ENCODE measurements at places on chromosomes 3 and 15. TPM values are rescaled to one million over a fixed set of nuclear protein-coding genes. Genes with fewer than 3 reads are reported as not detected.
A peak's percentile ranks its signal among the peaks of the same experiment; 100 is the strongest.

CRABP1 gene
- 0.41 TPM for total RNA-seq

CD96 gene
- total RNA-seq: 0.45 TPM

DNA sequence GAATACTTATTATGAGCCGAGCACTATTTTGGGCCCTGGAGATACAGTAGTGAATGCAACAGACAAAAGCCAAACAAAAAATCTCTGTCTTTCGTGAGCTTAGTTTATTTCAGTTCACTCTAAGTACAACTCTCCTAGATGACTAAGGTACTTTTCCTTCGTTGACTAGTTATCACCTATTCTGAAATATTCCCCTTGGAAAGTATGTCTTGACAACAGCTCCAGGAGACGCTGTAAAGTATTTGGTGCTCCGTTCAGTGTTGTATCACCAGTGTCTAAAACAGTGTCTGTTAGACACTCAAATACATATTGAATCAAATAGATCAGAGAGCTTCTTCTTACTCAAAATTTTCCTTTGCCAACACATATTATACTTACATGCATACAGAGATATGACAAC is 119.6 kb downstream of the TFDP2 start:
- no peak for DNase-seq

DNA sequence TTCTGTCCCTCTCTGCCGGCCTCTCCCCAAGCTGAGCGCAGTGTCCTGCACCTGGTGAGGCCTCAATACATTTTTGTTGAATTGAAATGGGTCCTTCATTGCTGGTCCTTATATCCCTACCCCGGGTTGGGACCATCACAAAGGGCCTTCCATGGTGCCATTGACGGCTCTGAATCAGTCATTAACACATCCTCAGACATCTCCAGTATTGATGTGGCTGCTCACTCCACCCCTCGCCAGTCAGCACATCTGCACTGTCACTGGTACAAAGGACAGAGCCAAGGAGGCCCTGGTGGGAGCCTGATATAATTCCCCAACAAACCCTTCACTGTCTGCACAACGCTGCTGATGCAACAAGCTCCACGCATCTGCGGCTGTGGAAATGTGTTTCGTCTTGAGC is 191.6 kb upstream of the TOPAZ1 start:
- no peak for DNase-seq

GRCh38 chr3:1540686-1541085 is 447.9 kb downstream of the CNTN6 start:
- DNase-seq: no peak

GRCh38 chr3:179655236-179655635 is 2.4 kb downstream of the USP13 start:
- no peak for DNase-seq

DNA sequence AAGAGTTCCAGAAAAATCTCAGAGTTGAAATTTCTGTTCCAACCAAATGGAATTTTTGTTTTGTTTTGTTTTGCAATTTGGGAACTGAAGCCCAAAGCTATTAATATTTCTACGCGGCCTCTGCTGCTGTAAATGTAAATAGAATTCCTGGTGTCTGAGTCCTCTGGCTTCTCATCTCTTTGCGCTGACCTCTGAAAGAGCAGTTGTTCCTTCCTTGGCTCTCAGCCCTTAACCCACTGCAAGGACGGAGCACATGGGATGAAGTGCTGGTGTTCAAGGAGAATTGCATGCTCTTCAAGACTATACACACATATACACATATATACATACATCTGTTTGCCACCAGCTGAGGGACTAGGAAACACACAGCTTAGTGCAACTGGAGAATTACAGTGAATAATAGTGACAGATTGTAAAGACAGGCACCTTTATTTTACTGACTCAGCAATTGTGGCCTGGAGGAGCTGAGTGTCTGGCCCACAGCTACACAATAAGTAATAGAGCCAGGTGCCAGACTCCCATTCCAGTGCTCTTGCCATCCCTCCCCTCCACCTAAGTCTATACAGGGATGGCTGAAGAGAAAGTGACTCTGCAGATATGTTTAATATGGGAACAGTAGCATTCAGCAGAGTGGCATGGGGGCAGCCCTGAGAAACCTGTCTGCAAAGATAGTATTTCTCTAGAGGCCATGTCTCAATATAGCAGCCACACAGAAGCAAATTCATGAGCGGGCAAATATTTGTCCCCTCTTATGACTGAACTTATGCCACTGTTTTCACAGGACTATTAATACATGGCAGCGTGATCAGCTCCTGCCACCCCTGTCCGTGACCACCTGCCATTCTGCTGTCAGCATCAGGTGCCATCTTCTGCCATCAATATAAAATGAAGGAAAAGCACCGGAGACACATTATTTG is 42.3 kb downstream of the NEK10 start:
- DNase-seq: no peak

DNA sequence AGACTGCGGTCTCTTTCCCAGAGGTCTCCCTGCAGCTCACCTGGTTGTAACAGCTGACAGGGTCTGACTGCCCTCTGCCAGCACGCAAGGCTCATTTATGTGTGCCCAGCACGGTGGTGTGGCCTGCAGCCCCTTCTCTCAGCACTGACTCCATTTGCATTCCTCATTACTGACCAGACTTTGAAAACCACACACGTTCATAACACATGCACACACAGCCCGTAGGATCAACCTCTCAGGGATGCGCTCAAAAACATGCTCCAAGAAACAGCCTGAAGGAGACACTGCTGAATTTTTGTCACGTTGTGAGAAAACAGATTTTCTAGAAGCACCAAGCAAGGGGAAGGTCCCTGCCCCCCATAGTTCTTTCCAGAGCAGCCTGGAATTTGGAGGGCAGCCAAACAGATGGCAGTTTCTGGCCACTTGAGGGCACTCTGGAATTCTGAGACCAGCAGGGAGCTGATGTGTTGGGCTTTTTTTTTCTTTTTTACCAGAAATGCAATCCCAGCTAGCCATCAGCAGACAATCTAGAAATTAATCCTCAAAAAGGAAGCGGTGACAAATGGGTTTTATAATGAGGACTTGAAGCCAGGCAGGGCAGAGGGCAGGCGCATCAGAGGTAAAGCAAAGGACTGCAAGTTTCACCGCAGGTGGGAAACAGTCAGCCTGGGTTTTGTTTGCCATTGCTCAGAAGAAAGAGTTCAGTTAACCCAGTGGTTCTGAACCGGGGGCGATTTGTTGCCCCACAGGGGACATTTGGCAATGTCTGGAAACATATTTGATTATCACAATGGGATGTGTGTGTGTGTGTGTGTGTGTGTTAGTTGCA is 170.5 kb upstream of the PROK2 start:
- DNase-seq: peak; percentile 61

GRCh38 chr15:27214961-27215360 is 244.0 kb downstream of the GABRG3 start:
- no peak for DNase-seq

DNA sequence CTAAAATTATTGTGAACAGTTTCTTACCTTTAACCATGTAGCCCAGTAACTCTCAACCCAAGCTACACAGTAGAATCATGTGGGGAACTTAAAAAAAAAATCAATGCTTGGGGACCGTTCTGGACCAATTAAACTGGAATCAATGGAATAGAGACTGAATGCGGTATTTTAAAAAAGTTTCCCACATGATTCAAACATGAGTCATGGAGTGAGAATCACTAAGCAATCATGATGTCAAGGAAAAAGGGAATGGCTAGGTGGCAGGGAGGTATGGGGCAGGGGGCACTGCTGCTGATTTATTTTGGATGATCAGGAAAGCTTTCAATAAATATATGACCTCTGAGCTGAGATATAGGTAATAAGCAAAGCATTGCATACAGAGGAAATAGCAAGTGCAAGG is 250.5 kb upstream of the RORA start:
- DNase-seq: no peak

DNA sequence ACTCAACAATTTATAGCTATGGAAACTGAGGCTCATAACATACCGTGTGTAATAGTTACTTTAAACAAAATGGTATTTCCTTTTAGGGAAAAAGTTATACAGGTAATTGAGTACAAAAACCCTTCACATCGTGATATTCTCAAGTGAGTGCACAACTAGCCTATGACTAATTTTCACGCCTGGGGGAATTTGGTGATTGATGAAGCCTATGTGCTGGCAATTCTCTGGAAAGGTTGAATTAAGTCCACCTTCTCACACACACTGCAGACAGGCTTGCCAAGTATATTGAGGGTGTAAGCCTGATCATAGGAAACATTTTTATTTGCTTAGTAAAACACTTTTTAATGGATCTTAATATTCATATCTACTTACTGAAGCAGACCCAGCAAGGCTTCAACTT is 41.3 kb upstream of the ROBO2 start:
- no peak for DNase-seq

GRCh38 chr3:184172681-184173373 is 1.8 kb upstream of the AP2M1 start:
- DNase-seq: no peak

GRCh38 chr15:87949151-87949574 is 307.4 kb downstream of the NTRK3 start:
- DNase-seq: no peak

DNA sequence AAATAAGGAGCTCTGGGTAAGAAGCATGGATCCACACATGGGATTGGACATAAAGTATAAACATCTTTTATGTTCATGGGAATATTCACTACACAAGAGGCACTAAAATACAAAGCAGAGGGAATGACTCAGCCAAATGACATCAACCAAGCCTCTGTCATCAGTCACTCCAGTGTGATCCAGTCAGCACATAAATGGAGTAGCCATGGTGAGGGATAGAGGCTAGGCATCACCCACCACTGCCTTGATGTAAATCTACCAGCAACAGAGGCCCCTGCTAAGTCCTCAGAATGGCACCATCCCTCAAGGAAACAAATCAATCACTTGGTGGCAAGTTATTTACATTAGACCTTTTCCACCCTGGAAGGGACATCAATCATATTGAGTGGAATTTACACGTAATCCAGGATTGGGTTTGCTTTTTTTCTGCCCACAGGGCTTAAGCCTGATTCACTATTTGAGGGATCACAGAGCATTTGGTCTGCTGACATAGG is 27.2 kb downstream of the VEPH1 start:
- DNase-seq: no peak

- no peak for DNase-seq
Measured at GRCh38 chr3:113286524-113286923, 75.2 kb downstream of the BOC start.

DNA sequence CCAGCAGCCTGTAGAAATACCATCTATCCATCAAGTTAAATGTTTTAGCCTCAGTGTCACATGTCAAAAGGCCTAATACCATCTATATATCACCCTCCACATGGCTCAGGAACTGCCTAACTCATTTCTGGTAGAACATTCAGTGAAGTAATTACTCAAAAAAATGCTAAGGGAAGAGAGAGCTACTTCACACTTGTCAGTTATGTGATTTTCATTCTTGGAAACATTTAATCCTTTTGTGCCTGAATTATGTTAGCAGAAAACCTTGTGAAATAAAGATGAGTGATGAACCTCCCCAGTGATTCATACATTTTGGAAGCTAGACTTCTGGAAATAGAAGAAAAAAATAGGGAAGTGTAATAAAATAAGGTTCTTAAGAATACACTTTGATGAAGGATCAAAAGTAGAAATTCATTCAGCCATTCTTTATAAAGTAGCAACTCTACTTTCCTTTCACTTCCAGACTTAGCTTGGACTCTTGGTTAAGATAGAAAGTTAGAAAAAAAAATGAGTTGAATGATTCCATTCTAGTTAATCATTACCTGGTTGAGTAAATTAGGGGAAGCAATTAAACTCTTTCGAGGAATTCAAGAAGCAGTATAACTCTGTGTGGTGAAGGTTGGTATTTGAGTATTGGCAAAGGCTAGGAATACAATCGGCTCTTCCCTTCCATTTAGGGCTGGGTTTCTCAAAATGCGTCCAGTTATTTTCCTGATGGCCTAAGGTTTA is 3.6 kb downstream of the OTOL1 start:
- DNase-seq: no peak

DNA sequence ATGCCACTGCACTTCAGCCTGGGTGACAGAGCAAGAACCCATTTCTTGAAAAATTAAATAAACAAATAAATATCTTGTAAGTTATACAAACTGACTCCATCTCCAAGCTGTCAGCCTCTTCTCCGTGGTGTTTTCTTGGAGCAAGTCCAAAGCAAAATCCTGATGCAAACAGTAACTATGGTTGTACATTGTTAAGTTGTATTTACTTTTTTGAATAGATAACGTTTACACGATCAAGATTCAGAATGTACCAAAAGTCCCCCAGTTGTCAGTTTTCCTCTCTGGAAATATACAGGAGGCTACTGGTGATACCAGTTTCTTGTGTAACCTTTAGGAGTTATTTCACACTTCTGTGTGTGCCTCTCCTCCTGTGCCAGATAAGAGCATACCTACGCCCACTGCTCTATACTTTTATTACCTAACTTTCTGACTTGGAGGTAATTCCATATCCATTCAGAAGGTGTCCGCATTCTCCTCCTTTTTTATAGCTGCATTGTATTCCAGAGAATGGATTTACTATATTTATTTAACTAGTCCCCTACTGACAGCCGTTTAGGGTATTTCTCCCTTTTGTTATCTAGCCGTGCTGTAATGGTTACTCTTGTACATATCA is 14.2 kb downstream of the CMTM7 start:
- DNase-seq: no peak
